ENCODE measurements at places on chromosomes 2 and 18. TPM values are rescaled to one million over a fixed set of nuclear protein-coding genes. Genes with fewer than 3 reads are reported as not detected.

GRCh38 chr18:26540043-26540628 lies 8.2 kb downstream of the KCTD1 start:
- no peak for DNase-seq

DNA sequence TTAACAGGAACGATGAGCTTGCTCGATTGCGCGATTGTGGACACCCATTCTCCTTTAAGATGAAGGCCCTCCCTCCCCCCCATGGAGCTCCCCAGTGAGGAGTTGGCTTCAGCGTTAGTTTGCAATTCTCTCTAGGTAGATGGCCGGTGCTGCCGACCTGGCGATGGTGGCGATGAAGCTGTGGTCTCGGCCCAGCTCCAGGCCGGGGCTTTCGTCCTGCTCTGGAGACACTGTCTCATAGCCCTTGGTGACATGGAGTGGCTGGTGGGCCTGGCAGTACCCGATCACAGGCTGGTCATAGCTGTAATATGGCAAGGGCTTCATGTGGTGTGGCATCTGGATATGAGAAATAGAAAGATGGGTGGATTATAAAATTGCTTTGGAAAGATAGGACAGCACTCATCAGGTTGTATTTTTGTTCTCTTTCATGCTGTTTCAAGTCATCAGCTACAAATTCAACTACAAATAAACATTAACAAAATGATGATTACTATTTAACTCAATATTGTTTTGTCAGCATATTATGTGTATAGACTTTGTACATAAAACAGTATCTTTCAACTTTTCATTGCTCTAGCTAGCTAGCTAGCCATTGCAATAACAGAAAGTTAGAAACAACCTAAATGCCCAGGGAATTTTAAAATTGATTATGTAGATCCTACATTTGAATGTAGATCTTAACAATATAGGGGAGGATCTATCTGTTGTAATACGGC lies 773.4 kb downstream of the LRRTM4 start:
- DNase-seq: no peak

- DNase-seq: no peak
Observed at GRCh38 chr18:46856973-46857372, 60.3 kb downstream of the PIAS2 start.

Gene GCKR
- total RNA-seq: not detected

- DNase-seq: peak; percentile 75
Observed at GRCh38 chr18:3297025-3297984, 35.4 kb downstream of the MYL12B start.

DNA sequence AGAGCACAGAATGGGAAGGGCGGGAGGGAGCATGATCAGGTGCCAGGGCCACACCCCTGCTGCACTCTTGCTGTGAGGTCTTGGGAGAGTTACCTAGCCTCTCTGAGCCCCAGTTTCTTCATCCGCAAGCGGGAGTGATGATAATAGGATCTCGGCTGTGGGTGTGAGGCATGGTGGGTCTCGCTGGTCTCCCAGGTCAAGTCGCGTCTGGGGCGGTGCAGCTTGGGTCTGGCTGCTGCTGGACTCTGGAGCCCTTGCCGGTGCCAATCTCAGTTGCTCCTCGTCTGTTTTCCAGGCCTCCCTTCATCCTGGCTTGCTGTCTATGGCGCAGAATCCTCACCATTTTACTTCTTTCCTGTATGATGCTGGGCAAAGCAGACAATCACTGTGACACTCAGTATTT lies 130.3 kb upstream of the RAB12 start:
- DNase-seq: no peak

Gene UGT1A10
- not detected for total RNA-seq

- DNase-seq: no peak
Observed at GRCh38 chr2:232103140-232103737, 141.7 kb downstream of the DIS3L2 start.

DNA sequence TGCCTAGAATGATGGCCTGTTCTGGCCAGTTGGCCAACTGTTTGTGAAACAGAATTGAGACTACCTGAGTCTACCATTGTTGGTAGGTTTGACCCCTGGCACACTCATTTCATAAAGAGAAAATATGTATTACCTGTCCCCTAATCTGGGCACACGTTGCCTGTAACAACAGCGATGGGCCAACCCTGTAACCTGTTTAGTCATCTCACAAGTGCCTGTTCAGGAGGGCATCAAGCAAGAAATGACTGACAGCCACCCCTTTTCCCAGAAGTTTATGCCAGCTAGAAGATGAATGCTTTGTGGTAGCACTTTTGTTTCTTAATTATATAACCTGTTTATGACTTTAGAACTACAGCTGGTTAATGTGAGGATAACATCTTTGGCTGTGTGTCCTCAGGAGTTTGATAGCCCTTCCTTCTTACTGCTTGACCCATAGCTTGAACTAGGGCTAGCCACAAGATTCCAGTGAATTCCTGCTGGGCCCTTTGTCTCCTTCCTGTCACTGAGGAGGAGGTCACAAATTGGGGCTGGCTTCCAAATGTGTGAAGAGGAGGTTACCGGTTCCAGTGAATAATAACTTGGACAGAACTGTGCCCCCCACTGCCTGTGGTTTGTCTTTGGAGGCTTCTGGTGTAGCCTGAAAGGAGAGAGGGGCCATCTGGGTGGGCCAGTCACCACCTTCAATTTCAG lies 273.9 kb upstream of the EPAS1 start:
- DNase-seq: no peak

- no peak for DNase-seq
Observed at GRCh38 chr2:107553539-107553938, 273.2 kb upstream of the RGPD4 start.

Gene DUSP2
- 4.4 TPM for total RNA-seq

Gene GKN2
- total RNA-seq: not detected

GRCh38 chr18:26489881-26490280 lies 58.5 kb downstream of the KCTD1 start:
- no peak for DNase-seq

- DNase-seq: no peak
Observed at GRCh38 chr2:8235419-8235818, 446.4 kb upstream of the ID2 start.

- DNase-seq: no peak
Observed at GRCh38 chr2:52765735-52766134, 1001.9 kb upstream of the CHAC2 start.

- no peak for DNase-seq
Observed at GRCh38 chr2:105081006-105081601, 43.2 kb downstream of the MRPS9 start.

Gene CNNM4
- total RNA-seq: 5.7 TPM

Gene B3GNT7
- total RNA-seq: 10.7 TPM

DNA sequence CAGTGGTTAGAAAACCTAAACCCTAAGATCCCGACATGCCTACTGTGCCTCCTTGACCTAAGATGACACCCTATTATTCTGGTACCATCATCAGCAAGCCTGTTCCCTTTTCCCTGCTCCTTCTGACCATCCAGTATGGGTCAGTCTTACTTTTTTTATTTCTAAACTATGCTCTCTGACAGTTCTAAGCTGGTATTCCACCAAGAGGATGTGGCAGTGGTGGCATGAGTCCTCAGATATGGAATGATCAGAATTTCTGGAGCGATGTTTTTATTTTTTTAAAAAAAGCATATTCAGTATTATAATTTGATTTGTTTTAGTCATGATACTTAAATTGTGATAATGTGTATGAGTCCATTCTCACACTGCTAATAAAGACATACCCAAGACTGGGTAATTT lies 145.9 kb upstream of the LHCGR start:
- DNase-seq: no peak

Gene SPC25
- 39.7 TPM for total RNA-seq

DNA sequence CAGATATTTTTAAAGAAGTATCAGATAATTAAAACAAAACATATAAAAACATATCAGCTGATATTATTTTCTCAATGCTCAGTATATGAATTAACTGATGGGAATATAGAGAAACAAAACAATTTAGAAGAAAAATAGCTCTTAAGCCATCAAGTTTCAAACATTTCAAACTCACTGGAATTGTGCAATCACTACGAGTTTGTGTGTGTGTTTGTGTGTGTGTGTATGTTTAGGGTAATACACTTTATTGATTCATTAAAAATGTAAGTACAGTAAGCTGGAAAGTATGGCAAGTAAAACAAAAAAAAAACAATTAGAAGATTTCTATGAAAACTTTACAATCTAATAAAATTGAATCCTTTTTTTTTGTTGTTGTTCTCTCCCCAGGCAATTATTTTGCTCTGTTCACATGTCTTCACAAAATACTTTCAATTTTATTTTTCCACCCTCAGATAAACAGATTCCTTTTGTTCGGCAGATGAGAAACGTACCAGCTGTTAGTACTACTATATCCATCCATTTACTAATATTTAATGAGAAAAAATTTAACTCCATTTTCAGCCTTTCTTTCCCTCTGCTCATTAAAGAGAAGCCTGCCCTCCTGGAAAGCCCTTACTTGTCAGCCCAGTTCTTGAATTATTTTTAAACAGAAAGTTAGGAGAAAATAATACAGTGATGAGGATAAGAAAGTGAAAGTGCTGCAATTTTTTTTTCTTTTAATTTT lies 87.6 kb downstream of the SLC8A1 start:
- no peak for DNase-seq

GRCh38 chr2:59924346-59924745 lies 629.1 kb downstream of the BCL11A start:
- DNase-seq: no peak

Gene SLC39A6
- total RNA-seq: 83.7 TPM

GRCh38 chr18:37712776-37713175 lies 147.2 kb upstream of the CELF4 start:
- no peak for DNase-seq

Gene SMYD1
- not detected for total RNA-seq

- DNase-seq: no peak
Observed at GRCh38 chr2:40658941-40659340, 207.1 kb upstream of the SLC8A1 start.

DNA sequence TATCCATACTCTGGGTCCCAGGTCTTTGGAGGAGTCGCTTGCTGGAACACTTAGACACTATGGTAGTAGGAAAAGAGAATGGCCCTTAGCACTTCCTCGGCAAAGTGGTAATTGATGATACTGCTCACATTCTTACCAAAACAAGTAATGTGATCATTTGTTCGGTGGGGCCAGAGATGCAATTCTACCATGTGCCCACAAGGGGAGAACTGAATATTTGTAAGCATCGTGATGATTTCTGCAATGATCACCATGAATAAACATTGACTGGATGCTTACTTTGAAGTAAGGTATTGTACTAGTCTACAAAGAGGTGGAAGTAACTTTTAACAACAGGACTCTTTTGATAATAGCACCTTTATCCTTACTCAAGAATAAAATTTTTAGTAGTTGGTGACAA lies 109.7 kb downstream of the CD8B2 start:
- DNase-seq: no peak

DNA sequence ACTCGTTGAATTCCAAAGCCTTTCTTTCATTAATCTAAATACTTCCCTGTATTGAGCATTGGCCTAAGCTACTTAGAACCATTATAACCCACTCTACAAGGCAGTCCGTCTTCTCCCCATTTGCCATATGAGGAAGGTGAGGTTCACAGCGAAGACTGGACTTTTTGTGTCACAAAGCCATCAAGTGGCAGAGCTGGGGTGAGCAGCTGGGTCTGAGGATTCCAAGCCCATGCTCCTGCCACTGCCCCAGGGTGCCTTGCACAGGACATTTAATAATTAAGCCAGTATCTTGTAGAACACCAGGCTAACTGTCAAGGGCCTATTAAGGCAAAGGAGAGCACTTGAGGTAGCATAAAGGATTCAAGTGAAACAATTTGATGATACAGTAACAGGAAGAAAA lies 68.8 kb upstream of the ZNF397 start:
- DNase-seq: no peak

- no peak for DNase-seq
Observed at GRCh38 chr2:135893374-135893794, 17.1 kb upstream of the MCM6 start.

Gene SULT1C4
- total RNA-seq: 50.1 TPM

Gene WNT6
- not detected for total RNA-seq

Measured in epithelial cell of proximal tubule (primary cell).